Umbilical cord (tissue), 2 donors: ENCODE measurements at places on chromosomes 3 and 15. TPM values are rescaled to one million over a fixed set of nuclear protein-coding genes. Genes with fewer than 3 reads are reported as not detected.

- DNase-seq = no peak
Observed at GRCh38 chr3:190288836-190289235, 33.4 kb downstream of the CLDN1 start.

- no peak for DNase-seq
Observed at GRCh38 chr3:113103588-113103987, 107.8 kb upstream of the BOC start.

GRCh38 chr15:70486451-70487386, 276.6 kb downstream of the UACA start:
- DNase-seq = no peak

- DNase-seq = peak; percentile 40
Observed at GRCh38 chr3:46946856-46947545, 29.5 kb downstream of the CCDC12 start.

TMEM207 gene
- total RNA-seq = 1.2 TPM

CCR3 gene
- 41.7 TPM for total RNA-seq

ACAD11 gene
- total RNA-seq = 29.4 TPM
